T-helper 9 cell (primary cell): ENCODE measurements at places on chromosomes 1 and 21.

DNA sequence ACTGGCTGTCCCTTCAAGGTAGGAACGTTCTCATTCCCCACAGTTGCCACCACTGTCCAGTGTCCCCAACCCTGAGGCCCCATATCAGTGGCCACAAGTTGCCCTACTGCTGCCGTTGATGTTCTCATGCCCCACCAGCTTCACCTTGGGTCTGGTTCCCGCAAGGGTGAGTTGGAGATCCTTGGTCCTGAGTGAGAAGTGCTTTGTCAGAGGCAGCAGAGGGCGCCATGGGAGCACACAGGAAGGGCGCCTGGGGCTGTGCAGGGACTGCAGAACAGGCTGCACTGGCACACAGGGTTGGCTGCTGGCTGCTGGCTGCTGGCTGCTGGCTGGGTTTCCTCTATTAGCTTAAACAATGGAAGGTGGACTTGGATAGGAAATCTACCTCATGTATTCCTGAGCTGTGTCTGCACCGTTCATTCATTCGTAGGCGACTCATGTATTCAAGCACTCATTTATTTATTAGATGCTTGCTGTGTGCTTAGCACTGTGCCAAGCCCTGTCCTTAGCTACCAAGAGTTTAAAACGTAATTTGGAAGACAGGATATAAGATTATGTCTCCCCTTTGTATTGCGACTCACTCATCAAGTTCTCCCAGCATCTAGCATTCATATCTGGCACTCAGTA is 2.1 kb upstream of the S100A9 start:
- DNase-seq, result peak; percentile 14

DNA sequence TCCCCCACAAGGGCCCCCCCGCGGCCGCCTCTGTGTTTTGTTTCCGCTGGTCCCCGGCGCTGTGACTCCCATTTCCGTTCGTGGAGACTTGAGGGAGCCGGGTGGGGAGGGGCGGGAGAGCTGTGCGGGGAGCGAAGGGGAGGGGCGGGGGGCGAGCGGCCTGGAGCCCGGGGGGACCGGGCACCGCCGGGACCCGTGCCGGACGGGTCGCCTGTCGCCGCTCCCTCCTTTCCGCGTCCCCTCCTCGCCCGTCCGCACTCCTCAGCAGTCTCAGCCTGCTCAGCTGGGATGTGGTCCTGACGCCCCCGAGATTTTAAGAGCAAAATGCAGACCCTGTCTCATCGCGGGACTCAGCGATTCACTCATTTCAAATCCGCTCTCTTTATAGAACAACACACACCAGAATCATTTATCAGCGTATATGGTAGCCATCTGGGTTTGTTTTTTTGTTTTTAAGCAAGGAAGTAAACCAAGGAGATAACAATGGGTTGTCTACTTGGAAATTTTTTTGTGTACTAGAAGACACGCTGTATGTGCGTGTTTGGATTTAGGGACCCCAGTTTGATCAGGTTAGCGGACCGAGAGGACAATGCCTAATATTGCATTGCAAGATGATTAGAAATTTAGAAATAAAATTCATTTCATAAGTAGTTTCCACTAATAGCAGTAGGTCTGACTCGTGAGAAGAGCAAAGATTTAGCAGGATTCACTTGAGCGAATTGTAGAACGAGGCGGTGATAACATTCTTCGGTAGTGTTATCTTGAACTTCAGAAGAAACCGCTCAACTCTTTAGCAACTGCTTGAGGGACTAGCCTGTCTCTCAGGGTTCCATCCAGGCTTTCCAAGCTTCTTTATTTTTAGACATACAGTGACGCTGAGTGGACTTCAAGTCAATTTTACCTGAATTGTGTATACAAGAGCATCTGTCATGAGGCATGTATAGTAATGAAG is 1.1 kb downstream of the GABPA start:
- peak; percentile 56 for DNase-seq

DNA sequence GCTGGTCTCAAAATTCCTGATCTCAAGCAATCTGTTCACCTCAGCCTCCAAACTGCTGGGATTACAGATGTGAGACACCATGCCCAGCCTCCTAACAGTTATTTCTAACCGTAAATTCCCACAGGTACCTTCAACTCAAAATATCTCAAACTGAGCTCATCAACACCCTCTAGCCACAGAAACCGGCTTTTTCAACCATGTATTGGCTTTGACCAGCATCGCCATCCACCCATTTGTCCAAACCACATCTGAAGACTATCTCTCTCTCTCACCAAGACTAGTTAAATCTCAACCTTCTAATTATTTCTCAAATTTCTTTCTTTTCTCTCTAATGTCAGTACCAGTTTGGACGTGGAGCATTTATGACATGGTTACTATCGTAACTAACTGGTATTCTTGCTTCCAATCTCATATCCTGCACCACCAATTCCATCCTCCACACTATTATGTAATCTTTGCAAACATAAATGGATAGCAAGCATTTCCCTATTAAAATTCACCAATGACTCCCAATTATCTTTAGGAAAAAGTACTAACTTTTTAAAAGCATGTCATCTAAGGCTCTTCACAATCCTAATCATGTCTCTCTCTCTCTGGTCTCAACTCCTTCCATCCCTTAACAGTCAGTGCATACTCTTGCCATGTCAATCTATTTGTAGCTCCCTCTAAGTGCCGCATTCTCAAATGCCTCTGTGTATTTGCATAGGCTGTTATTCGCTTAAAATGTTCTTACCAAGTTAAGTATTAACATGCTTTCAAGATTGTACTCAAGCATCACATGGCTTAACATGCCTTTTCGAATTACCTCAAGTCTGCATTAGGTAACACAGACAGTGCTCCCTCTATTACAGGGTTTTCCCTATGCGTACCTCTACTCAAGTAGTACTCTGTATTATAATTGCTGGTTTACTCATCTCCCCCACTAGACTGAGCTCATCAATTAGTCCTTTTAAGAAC is 18.1 kb downstream of the RSBN1 start:
- no peak for DNase-seq

GRCh38 chr1:26357121-26357602 is 3.2 kb upstream of the CRYBG2 start:
- no peak for DNase-seq

- no peak for DNase-seq
Observed at GRCh38 chr1:206788487-206789050, 16.3 kb upstream of the IL10 start.

- DNase-seq, result no peak
Observed at GRCh38 chr1:31934706-31935629, 3.2 kb downstream of the PTP4A2 start.

DNA sequence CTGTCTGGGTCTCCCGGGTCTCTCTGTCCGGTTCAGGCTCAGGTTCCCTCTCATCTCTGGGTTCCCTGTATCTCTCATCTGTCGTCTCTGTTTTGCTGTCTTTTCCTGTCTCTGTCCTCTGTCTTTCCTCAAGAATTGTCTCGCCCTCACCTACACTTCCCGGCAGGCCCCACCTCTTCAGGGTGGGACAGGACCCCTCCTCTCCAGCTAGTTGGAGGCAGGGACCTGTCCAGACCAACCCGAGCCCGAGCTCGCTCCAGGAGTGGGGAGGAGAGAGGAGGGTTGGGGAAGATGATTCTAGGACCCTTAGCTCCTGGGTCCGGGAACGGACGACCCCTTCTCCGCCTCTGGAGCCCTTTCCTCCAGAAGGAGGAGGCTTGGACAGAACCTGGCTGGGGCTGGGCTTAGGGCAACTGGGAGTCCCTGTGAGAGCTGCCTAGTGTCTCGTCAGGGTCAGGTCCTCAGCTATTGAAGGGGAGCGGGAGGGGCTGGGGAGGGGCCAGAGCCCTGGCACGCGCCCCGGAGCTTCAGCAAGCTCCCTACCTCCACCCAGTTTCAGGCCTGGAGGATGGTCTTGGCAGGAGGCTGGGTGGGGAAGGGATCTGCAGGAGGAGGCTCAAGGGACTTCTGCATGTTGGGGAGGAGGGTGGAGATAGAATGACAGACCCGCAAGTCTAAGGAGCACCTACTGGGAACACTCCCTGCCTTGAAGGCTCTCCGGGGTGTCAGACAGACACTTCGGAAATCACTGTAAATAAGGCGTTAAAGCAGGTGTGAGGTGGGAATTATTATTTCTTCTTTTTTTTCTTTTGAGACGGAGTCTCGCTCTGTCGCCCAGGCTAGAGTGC is 26.3 kb upstream of the EPB41 start:
- no peak for DNase-seq

DNA sequence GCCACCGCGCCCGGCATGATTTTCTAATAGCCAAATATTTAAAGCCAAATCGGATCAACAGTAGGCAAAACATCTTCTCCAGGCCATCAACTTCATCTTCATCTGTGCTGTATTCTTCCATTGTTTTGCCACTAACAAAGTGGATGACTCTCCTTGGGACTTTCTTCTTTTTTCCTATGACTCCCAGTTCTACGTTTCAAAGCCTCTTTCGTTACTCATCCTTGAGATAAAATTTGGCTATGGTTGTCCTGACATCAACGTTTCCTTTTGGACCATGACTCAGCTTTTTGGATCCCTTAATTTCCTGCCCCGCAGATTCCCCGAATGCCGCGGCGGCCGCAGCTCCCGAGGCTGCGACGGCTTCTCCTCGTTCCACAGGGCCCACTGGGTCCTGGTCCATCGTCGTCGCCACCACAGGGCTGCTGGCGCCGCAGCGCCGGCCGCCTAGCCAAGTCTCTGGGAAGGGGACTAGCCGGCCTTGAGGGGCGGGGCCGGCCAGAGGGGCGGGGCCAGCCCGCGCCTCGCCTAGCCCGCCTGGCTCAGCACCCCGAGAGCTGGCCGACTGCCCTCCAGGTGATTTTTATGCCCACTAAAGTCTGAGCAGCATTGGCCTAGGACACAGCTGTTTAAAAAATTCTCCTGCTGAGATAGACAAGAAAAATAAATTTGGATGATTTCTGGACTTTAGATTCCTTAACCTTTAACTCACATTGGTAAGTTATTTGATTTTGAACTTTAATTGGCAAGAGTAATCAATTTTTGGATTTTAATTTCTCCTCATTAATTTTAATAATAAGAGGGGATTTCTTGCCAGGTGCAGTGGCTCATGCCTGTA is 93.9 kb downstream of the ADCY10 start:
- DNase-seq, result no peak

DNA sequence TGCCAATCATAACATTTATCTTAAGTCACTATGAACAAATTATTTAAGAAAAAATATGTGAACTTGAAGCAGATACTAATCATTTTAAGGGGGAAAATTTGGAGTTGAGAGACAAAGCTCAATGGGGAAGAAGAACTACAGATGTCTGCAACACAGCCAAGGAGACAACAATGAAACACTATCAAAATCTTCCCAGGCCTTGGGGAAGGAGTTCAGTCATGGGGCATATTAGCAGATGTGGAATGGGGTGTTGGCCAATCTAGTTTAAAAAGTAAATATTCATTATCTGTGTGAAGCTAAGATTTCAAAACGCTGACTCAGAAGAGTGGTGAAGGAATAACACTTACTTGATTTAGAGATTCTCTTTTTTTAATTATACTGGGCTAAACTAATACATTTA is 671.6 kb upstream of the ZP4 start:
- DNase-seq, result no peak

GRCh38 chr1:19317126-19317910 is 5.2 kb downstream of the SLC66A1 start:
- DNase-seq, result no peak

GRCh38 chr1:178086766-178087165 is 7.1 kb upstream of the RASAL2 start:
- DNase-seq, result no peak

DNA sequence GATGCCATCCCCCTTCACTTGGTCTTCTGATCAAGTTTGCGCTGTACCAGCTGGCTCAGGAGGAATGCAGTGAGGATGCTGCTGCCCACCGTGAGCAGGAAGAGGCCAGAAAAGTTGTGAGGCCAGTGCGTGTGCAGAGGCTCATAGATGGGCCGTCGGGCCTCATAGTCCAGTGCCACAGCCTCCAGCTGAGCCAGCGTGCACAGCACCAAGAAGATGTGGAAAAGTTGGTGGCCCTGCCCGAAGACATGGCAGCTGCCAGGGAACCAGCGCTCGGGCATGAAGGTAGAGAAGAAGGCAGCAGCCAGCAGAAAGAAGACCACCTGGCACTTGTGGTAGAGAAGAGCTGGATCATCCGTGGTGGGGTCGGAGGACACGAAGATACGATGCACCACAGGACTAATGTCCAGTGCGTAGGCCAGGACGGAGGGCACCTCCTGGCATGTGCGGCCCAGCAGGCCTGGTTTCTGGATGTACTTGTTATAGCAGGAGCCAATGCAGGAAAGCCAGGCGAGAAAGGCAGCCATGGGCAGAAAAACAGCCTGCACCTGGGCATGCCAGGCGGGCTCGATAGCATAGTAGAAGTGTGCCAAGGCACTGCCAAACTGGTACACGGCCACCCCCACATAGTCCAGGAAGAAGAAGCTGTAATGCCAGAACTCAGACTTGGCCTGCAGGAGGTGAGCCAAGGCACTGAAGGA is 3.7 kb upstream of the AUNIP start:
- no peak for DNase-seq

DNA sequence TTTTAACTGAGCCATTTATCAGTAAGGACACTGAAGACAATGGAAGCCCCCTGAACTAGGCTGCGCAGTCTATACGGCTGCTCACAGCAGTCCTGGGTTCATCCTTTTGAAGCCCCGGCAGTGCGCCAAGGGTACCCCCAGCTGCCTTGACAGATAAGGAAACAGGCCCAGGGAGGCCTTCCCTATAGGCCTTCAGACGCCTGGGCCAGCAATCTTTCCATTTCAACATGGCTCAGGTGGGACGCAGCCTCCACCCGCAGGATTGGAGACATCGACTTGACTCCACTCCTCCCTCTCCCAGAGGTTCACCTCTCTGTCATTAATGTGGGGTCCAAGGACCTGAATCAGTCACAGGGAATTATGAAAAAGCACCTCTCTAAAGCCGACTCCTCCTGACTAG is 2.8 kb upstream of the LYPD8 start:
- DNase-seq, result no peak

GRCh38 chr1:10869933-10870332 is 73.5 kb upstream of the CASZ1 start:
- DNase-seq, result no peak

DNA sequence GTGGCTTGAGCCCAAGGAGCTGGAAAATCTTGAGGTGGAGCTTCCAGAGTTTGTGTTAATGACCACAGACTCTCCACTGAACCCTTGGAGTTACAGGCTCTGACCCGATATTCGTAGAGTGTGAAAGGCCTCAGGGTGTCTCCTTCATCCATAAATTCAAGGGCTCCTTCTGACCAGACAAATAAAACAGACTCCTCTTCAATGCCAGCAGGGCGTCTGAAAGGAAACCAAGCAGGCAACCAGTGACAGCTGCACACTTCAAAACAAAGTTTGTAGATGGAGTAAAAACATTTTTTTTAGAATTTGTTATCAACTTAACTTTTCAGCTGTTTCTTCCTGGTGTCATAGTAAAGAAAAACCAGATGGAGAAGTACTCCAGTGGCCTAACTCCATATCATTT is 161.1 kb downstream of the KCTD3 start:
- DNase-seq, result no peak

DNA sequence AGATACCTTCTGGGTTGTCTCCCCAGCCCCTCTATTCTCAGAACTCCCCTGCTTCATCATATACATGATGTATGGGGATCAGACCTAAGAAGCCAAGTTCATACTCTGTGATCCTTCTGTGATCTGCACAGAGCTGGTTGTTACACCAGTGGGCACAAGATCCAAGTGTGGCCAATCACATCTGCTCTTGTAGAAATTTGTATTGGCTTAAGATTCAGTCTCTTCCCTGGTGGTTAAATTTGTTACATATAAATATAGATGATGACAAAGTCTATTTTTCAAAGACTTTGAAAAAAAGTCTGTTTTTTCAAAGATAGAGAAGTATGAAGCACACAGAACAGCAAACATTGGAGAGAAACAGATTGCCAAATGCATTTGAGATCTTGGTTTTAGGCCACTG is 135.8 kb upstream of the FGGY start:
- DNase-seq, result no peak
